Mesendoderm (in vitro differentiated cells): ENCODE measurements at places on chromosomes 2 and 18.

GRCh38 chr2:39121523-39122063 is 742 bp upstream of the SOS1 start:
- peak; percentile 26 for DNase-seq

DNA sequence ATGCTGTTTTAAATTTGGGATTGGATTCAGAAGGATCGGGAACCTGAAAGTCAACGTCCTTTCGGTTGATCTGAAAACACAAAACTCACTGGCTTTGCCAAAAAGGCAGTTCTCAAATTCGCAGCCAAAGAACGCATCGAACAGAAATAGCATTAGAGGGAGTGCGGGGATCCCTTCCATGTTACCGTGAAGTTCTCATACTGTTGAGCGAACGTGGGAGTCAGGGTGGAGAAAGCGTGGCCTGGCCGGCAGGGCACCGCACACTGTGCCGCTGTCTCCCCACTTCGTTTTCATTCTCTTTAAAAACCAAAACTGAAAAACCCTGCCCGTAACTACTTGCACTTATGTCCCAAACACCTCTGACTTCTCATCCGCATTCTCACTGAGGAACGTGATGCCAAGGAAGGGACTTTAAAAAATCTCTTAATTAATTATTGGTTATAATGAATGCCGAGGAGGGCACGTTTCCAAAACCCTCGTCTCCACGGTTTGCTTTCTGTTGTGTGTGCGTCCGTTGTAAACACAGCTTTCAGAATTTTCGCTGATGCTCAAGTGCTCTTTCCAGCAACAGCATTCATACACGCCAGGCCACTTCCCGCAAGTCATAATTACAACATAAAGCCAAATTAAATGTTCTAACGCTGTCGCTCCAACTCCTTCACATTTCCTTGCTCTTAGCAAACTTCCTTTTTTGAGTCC is 60.9 kb upstream of the TWIST2 start:
- DNase-seq: no peak

GRCh38 chr2:36128359-36128758 is 227.2 kb upstream of the CRIM1 start:
- DNase-seq: no peak

DNA sequence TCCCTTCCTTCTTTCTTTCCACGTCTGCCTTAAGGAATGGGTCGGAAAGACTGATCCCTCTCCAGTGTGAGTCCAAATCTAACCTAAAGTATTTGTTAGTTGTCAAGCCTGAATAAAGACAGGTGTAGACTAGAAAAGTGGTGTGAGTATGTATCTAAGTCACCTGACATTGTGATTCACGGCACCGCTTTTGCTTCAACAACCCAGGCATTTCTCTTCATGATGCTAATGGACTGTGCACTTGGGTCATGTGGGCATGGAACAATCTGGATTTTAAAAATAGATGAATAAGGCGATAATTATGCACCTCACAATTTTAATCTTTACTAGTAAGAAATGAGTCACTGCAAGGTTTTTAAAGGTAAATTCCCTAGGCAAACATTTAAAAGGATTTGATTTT is 107.5 kb downstream of the LIPG start:
- no peak for DNase-seq

DNA sequence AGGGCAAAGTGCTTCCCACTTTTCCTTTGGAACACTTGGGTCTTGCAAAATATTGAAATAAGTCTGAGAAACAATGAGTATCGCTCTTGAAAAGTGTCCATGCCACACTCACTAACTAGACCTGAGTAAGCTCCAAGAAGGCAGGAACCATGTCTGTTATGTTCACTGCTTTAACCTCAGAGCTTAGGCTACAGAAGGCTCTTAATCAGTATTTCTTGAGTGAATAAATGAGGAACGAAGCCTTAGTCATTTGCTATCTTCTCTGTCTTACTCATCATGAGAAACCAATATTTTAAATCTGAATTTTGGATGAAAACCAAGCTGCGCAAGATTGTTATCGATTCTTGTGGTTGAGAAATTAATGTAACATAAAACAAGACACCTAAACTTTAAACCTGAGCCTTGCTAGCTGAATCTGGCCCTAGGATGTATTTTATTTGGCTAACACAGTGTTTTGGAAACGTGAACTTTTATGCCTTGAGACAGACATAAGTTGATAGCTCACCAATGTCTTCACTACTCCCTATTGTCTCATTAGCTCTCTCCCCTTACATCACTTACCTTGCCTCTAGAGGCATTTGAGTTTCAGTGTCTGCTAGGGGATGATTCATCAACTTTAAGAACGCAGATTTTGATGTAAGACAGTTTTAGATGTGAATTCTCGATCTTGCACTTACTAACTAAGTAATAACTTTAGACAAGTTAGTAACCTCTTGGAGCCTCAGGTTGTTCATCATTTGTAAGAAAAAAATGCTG is 392.8 kb upstream of the MEIS1 start:
- no peak for DNase-seq

GRCh38 chr18:48479531-48479930 is 59.3 kb upstream of the CTIF start:
- no peak for DNase-seq

DNA sequence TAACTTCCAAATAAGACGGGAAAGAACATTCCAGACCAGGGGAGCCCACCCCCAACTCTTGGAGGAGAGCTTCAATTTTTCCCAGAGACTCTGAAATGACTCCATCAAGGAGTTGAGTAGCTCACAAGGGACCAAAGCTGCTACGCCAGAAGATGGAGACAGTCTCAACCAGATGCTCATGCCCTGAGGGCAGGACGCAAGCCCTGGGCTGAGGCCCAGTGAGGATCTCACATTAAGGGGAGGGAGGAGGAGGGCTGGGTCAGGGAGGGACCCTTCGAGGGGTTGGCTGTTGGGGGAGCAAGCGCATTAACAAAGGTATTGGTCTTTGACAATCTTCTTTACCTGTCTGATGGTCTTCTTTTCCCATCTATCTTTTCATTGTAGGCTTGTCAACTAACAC is 141.3 kb upstream of the SLC1A4 start:
- peak; percentile 60 for DNase-seq

- no peak for DNase-seq
These were observed 104.4 kb upstream of the SLC8A1 start for GRCh38 chr2:40556293-40556692.

GRCh38 chr18:5998166-5998881 is 103.0 kb upstream of the TMEM200C start:
- DNase-seq: peak; percentile 34

- no peak for DNase-seq
These were observed 286.4 kb downstream of the AGPS start for GRCh38 chr2:177678939-177679338.

GRCh38 chr2:160471950-160472349 is 21.7 kb downstream of the RBMS1 start:
- DNase-seq: no peak

GRCh38 chr2:166154685-166155338 is 27.0 kb upstream of the SCN1A start:
- no peak for DNase-seq

DNA sequence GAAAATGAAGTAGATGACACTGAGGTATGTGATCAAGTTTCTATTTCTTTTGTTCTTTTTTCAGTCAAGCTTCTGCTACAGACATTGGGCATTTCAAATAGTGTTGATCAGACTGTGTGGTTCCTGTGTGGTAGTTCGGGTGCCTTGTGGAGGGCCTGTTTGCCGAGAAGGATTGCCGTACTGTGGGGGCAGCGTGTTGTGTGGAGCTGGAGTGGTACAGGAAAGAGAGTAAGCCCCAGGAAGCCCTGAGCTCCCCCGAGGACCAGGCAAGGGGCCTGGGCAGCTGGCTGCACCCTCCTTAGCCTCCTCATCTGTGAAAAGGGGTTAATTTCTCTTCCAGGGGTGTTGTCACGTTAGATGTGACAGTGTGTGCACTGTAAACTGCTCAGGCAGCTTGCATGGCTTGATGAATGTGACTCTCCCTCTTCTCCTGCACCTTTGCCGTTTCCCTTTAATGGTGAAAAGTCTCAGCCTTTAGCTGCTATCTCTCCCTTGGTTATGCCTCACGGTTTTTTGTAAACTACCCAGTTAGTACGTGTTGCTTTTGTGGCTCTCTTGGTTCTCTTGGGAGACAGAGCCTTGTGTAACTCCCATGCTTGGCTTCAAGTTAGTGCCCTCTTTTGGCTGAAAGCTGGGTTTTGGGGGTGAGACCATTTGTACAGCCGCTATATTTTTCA is 19.5 kb downstream of the C2orf74 start:
- DNase-seq: no peak

GRCh38 chr18:59279722-59280121 is 6.5 kb upstream of the RAX start:
- DNase-seq: no peak
